Kidney (tissue), 22 donors: ENCODE measurements at places on chromosomes 3 and 15. TPM values are rescaled to one million over a fixed set of nuclear protein-coding genes. Genes with fewer than 3 reads are reported as not detected.

GRCh38 chr3:58004973-58005372 is 3.2 kb upstream of the FLNB start:
- no peaks in the 10 kb centered on the region for H3K4me1 ChIP-seq
- no peaks in the 10 kb centered on the region for H3K27me3 ChIP-seq
- no peak overlapping the region for H3K4me3 ChIP-seq
- H3K27ac ChIP-seq: no peak overlapping the region
- no peak for DNase-seq
- H3K36me3 ChIP-seq: no peaks in the 10 kb centered on the region

PARP3 gene
- total RNA-seq: 28.5 TPM

UBXN7 gene
- 46.9 TPM for total RNA-seq

GRCh38 chr3:194872669-194872977 is 186.9 kb downstream of the FAM43A start:
- no peaks in the 10 kb centered on the region for H3K36me3 ChIP-seq
- peaks cover 4% of the 10 kb centered on the region for H3K4me1 ChIP-seq
- H3K27ac ChIP-seq: no peak overlapping the region

- DNase-seq: no peak
- H3K36me3 ChIP-seq: peaks cover 7% of the 10 kb centered on the region
- H3K4me1 ChIP-seq: no peaks in the 10 kb centered on the region
- H3K4me3 ChIP-seq: no peak overlapping the region
- H3K27ac ChIP-seq: no peak overlapping the region
Measured at GRCh38 chr3:158649791-158650190, 5.5 kb downstream of the GFM1 start.

GP5 gene
- total RNA-seq: 0.22 TPM

- H3K27ac ChIP-seq: no peak overlapping the region
- H3K4me3 ChIP-seq: peak overlapping the region; percentile 46
- peak; percentile 56 for DNase-seq
- no peaks in the 10 kb centered on the region for H3K36me3 ChIP-seq
Measured at GRCh38 chr3:195270079-195270816, 711 bp downstream of the XXYLT1 start.

DNA sequence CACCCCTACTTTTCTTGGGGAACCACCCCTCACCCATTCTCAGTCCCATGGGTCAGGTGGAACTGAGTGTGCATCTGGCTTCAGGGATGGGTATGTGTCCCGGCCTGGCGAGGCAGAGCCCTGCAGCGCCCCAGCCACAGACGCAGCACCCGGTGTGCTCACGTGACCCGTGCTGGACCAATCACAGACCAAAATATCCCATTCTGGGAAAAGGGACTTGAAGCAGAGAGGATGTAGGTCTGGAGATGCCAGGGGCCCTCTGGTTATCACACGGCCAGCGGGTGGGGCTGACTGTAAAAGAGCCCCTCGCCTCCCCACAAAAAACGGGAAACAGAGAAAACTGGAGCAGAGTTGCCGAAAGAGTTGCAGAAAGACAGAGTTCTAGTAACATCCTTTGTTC is 138.0 kb upstream of the RAD18 start:
- no peaks in the 10 kb centered on the region for H3K27me3 ChIP-seq
- H3K27ac ChIP-seq: no peak overlapping the region
- no peaks in the 10 kb centered on the region for H3K36me3 ChIP-seq
- no peak for DNase-seq

DNA sequence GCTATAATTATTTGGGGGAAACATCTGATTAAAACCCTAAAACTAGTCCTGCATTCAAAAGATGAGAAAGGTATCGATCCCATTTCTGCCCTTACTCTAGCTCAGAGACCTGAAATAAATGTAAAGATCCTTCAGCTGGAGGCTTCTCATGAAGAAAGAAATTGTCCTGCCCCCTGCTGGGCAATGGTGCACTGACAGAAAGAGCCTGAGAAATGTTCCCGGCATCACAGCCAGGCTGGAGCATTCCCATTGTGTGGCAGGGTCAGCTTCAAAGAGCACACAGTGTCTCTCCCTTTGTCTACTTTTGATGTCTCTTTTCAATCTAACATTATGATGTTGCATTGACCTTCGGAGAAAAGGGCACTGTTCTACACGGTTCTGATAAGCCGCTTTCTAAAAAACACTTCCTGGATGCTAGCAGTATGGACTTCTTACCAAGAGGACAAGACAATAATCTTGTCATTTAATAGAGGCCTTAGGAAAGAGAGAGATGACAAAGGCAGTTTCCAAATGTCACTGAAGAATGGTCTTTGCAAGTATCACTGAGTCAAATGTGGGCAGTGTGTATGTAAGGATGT is 287.5 kb downstream of the MAGI1 start:
- H3K27me3 ChIP-seq: no peaks in the 10 kb centered on the region
- no peak overlapping the region for H3K27ac ChIP-seq
- H3K4me1 ChIP-seq: no peaks in the 10 kb centered on the region
- peak; percentile 72 for DNase-seq

SLC7A14 gene
- total RNA-seq: not detected

DNA sequence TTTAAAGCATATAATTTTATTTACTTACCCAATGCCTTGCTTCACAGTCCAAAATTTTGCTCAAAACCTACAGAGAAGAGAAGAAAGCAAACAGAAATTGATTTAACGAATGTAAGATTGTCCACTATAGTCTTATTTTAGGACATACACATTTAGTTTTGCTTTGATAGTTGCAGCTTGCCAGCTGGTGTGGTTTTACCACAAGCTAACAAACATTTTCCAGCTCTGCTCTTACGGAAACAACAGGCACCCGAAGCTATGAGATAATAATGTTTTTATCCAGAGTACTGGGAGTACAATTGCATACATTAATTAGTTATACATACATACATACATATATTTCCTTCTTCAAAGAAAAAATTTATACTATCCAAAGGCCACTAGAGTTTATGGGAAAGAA is 10.4 kb downstream of the BCL6 start:
- no peak overlapping the region for H3K4me3 ChIP-seq
- peaks cover 21% of the 10 kb centered on the region for H3K36me3 ChIP-seq
- no peaks in the 10 kb centered on the region for H3K27me3 ChIP-seq
- no peak overlapping the region for H3K27ac ChIP-seq
- DNase-seq: no peak
- H3K4me1 ChIP-seq: peaks cover 5% of the 10 kb centered on the region

DNA sequence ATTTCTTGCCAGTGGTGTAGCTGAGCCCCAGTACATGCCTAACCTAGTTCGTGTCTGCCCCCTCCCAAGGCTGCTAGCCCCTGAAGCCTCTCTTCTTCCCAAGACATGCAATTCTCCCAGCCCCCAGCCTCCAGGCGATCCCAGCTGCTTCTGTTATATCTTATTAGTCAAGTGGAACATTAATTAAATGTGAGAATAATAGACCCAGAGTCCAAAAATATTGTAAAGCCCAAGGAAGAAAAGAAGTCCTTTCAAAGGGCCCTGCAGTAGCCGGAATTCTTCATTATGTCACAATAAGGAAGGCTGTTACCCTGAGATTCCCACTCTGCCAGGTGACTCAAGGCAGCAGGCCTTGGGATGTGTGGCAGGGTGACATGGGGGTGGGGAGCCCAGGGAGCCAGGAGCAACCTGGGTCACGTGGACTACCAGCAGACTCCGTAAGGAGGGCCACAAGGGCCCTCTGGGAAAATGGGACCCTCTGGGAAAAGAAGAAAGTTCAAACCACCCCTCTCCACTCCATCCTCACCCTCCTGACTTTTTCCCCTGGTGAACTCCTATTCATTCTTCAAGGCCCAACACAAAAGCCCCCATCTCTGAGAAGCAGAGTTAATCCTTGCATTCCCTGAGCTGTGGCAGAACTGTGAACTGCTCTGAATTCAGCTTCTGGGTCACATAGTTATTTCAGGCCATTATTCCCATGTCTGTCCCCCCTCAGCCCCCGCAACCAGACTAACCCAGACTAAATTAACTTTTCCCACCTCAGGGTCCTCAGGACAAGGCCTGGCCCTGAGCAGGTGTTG is 21.8 kb upstream of the TRH start:
- H3K27me3 ChIP-seq: no peaks in the 10 kb centered on the region
- no peak overlapping the region for H3K27ac ChIP-seq
- H3K4me1 ChIP-seq: no peaks in the 10 kb centered on the region
- H3K4me3 ChIP-seq: no peak overlapping the region
- DNase-seq: no peak

DNA sequence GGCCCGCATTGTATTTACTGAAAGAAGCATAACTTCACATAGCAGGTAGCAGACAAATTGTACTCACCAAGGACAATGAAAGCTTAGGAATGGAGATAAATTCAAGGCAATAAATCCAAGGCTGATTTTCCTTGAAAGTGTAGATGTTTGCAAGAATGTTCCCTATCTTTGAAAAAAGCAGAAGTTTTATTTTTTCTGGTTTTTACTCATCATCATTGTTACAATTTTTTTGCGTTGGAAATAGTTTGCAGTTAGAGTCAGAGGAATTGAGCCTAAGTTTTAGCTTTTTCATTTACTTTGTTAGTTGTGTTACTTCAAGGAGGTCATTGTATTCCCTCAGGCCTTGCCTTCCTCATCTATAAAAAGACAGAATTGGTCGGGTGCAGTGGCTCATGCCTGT is 213.9 kb upstream of the TBL1XR1 start:
- H3K27ac ChIP-seq: no peak overlapping the region

DNA sequence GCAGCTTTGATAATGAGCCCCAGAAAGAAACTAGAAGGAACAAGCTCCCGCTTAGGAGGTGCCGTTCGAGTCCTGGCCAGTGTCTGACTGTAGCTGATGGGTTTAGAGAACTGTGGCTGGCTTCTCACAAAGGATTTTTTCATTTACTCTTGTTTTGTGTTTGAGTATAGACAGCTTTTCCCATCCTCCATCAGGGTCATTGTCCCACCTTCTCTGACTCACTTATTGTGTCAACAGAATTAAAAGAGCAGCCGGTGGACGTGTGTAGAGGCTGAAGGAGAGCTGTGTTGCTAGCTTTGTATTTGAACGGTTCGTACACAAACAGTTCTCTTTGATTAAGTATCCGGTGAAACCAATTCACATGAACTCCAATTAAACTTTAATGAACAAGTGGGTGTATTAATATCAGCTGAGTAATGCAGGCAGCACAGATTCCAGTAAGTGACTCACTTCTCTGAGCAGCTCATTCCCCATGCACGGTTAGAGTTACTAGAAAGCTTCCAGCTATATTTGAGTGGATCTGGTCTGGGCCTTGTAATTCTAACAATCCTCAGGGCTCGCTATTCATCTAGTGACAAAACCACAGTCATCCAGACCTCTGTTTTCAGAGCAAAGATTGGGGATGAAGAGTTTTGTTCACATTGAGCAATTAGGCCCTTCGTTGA is 141.0 kb downstream of the LPP start:
- H3K36me3 ChIP-seq: no peaks in the 10 kb centered on the region
- H3K27me3 ChIP-seq: no peaks in the 10 kb centered on the region
- no peak for DNase-seq
- H3K27ac ChIP-seq: peak overlapping the region; percentile 51
